ENCODE measurements at places on chromosomes 1 and 21. TPM values are rescaled to one million over a fixed set of nuclear protein-coding genes. Genes with fewer than 3 reads are reported as not detected.

The GSTM4 gene
- 28.4 TPM for total RNA-seq

The OPTC gene
- not detected for total RNA-seq

The CELA2A gene
- total RNA-seq = not detected

The RASAL2 gene
- total RNA-seq = 0.11 TPM

The GNG4 gene
- total RNA-seq = not detected

The PTAFR gene
- 1.2 TPM for total RNA-seq

The HSPB7 gene
- total RNA-seq = not detected

The QSOX1 gene
- total RNA-seq = 55.6 TPM

The IL12RB2 gene
- 1.1 TPM for total RNA-seq

The DCST1 gene
- total RNA-seq = not detected

The APCS gene
- total RNA-seq = not detected

The CYP4Z1 gene
- not detected for total RNA-seq

The ECM1 gene
- 2.4 TPM for total RNA-seq

The CCDC24 gene
- total RNA-seq = 2.9 TPM

The RAP1GAP gene
- total RNA-seq = 0.24 TPM

The VCAM1 gene
- total RNA-seq = not detected

The GBP6 gene
- 0.30 TPM for total RNA-seq

The ATAD3C gene
- total RNA-seq = 1.5 TPM

The RIPK4 gene
- 2.2 TPM for total RNA-seq

The OLFML3 gene
- total RNA-seq = 0.51 TPM

The AHCYL1 gene
- 57.5 TPM for total RNA-seq

The L1TD1 gene
- total RNA-seq = 0.11 TPM

The ZNF669 gene
- total RNA-seq = 7.9 TPM

The PHLDA3 gene
- 1.1 TPM for total RNA-seq

The OR2L3 gene
- total RNA-seq = not detected

The FCER1G gene
- total RNA-seq = 14.5 TPM

The LPAR3 gene
- total RNA-seq = 1.1 TPM

The AMY2A gene
- total RNA-seq = not detected

The ZNF593OS gene
- total RNA-seq = not detected

The C1QA gene
- total RNA-seq = not detected

The SLC30A2 gene
- not detected for total RNA-seq

The ISG15 gene
- 227 TPM for total RNA-seq

The PLPPR4 gene
- not detected for total RNA-seq

The FCRLB gene
- total RNA-seq = 1.8 TPM

The LCE1E gene
- total RNA-seq = not detected

The SLC45A3 gene
- total RNA-seq = 0.10 TPM

The ATP1A4 gene
- not detected for total RNA-seq

The FBLIM1 gene
- total RNA-seq = not detected

The LYPD8 gene
- total RNA-seq = not detected

The MAPKAPK2 gene
- 49.6 TPM for total RNA-seq

The TFF2 gene
- not detected for total RNA-seq

The AMY1B gene
- total RNA-seq = not detected

The OR13G1 gene
- not detected for total RNA-seq

The CFHR5 gene
- total RNA-seq = not detected

The SH2D5 gene
- not detected for total RNA-seq

The NECTIN4 gene
- not detected for total RNA-seq

The DHX9 gene
- total RNA-seq = 207 TPM

The TMCO4 gene
- total RNA-seq = 28.3 TPM

The C1orf226 gene
- 0.24 TPM for total RNA-seq

The CLCA4 gene
- not detected for total RNA-seq

The FLG2 gene
- total RNA-seq = not detected

The SELENBP1 gene
- not detected for total RNA-seq

The PPM1J gene
- not detected for total RNA-seq

The HCRTR1 gene
- not detected for total RNA-seq

The JAK1 gene
- total RNA-seq = 351 TPM

The DENND2D gene
- 328 TPM for total RNA-seq

The ACOT11 gene
- 1.4 TPM for total RNA-seq
